ENCODE measurements at places on chromosomes 16 and 17. TPM values are rescaled to one million over a fixed set of nuclear protein-coding genes. Genes with fewer than 3 reads are reported as not detected.

The GPRC5B gene
- polyA plus RNA-seq: 109 TPM

- DNase-seq: no peak
Observed at GRCh38 chr17:78842881-78843565, 2.4 kb upstream of the USP36 start.

The PYDC1 gene
- 2.3 TPM for polyA plus RNA-seq

DNA sequence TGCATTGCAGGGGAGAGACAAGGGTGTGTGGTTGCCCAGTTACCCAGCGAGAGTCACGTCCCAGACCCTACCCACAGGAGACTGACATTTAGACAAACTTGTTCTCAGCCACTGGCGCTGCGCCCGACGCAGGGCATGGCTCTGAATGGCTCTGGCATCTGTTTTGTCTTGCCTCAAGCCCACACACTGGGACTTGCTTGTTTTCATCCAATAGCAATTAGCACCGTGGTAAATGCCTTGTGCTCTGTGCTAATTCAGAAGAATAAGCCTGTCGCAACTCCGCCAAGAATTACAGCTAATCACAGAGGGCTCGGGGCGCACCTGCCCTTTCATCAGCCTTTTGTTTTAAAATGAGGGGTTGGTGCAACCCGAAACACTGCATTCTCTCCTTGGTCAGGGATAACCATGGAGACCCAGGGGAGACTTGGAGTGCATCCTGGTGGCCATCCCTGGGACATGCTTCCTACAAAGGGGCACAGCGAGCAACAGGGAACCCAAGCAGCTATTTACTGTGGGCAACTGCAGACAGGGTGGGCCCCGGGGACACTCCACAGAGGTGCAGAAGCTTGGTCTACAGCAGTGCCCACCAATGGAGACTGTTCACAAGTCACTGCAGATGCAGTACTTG is 220.6 kb upstream of the ZFHX3 start:
- no peak for DNase-seq

- no peak for DNase-seq
Observed at GRCh38 chr16:77322757-77323156, 112.1 kb downstream of the ADAMTS18 start.
